ENCODE measurements at places on chromosomes 2 and 18. TPM values are rescaled to one million over a fixed set of nuclear protein-coding genes. Genes with fewer than 3 reads are reported as not detected.
A peak's percentile ranks its signal among the peaks of the same experiment; 100 is the strongest.

Gene GAREM1
- total RNA-seq: 0.30 TPM

Gene TGFA
- 8.3 TPM for total RNA-seq

Gene IL37
- total RNA-seq: not detected

Gene CCDC85A
- not detected for total RNA-seq

Gene SULT1C3
- not detected for total RNA-seq

Gene PTPRN
- total RNA-seq: 0.63 TPM

Gene ERICH2
- total RNA-seq: not detected

Gene IL1RN
- total RNA-seq: not detected

GRCh38 chr2:128195435-128195984, 104.5 kb downstream of the UGGT1 start:
- no peak overlapping the region for H3K4me3 ChIP-seq
- no peaks in the 10 kb centered on the region for H3K27me3 ChIP-seq
- no peak for DNase-seq
- H3K27ac ChIP-seq: no peak overlapping the region

GRCh38 chr2:201608021-201608420, 35.3 kb downstream of the TMEM237 start:
- no peak for DNase-seq
- no peak overlapping the region for H3K4me3 ChIP-seq
- no peaks in the 10 kb centered on the region for H3K4me1 ChIP-seq
- no peak overlapping the region for H3K27ac ChIP-seq
- H3K36me3 ChIP-seq: no peaks in the 10 kb centered on the region
- no peaks in the 10 kb centered on the region for H3K27me3 ChIP-seq

DNA sequence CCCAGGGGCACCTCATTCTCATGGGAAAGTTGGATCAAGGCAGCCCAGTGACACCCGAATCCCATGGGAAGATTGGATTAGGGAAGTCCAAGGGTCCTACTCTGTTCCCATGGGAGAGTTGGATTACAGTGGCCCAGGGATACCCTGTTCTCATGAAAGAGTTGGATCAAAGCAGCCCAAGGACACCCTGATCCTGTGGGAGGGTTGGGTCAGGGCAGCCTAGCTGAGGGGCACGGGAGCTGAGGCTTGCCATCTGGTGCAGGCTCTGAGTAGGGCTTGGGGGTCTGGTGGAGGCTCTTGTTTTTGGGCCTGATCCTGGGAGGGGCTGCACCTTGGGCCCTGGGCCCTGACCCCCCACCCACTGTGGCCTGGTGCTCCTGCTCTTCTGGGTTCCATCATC, 87.1 kb downstream of the ACKR3 start:
- no peaks in the 10 kb centered on the region for H3K27me3 ChIP-seq
- no peak for DNase-seq
- H3K36me3 ChIP-seq: no peaks in the 10 kb centered on the region
- H3K4me3 ChIP-seq: no peak overlapping the region
- no peak overlapping the region for H3K27ac ChIP-seq

- H3K36me3 ChIP-seq: peaks cover 7% of the 10 kb centered on the region
- no peaks in the 10 kb centered on the region for H3K4me1 ChIP-seq
- no peak overlapping the region for H3K4me3 ChIP-seq
- DNase-seq: no peak
- H3K27ac ChIP-seq: no peak overlapping the region
Observed at GRCh38 chr2:85341269-85342029, 12.9 kb downstream of the RETSAT start.

DNA sequence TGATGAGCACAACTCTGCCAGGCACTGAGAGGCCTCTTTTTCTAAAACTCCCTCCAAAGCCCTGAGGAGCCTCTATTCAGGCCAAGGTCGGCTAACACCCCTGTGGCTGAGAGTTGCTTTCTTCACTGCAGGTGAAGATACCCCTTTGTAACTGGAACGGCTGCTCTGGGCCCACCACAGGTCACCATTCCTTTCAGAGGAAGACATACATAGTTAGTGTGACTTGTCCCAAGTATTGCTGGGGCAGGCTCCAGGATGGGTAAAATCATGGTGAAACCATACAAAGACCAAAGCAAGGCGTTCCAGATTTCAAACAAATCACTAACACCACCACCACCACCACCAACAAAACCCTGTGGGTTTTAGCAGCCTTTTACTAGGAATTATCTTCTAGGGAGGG, 36.8 kb downstream of the CHST10 start:
- H3K36me3 ChIP-seq: no peaks in the 10 kb centered on the region
- H3K27ac ChIP-seq: no peak overlapping the region
- H3K4me3 ChIP-seq: no peak overlapping the region
- H3K27me3 ChIP-seq: no peaks in the 10 kb centered on the region
- no peak for DNase-seq

GRCh38 chr2:64594226-64594989, 59.3 kb downstream of the SERTAD2 start:
- H3K4me3 ChIP-seq: no peak overlapping the region
- no peaks in the 10 kb centered on the region for H3K4me1 ChIP-seq
- DNase-seq: no peak
- H3K36me3 ChIP-seq: peaks cover 9% of the 10 kb centered on the region

DNA sequence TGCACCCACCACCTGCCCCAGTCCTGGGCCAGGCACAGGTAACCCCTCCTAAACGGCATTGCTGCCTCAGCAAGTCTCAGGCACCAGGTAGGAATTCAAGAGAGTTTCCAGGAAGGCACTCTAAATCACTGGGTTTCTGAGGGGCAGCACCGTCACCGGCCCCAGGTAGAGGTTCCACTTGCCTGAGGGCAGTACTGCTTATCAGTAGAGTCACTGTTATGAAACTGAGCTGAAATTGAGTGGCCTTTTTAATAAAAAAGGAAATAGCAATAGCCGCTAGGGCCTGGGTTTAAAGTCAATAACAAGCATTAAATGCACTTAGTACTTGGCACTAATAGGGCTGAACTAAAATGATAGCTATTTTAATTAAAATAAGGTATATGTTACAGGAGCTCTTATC, 653.7 kb downstream of the METTL4 start:
- no peak overlapping the region for H3K4me3 ChIP-seq
- DNase-seq: no peak
- H3K27me3 ChIP-seq: no peaks in the 10 kb centered on the region

- no peak for DNase-seq
- H3K27me3 ChIP-seq: no peaks in the 10 kb centered on the region
- peaks cover 4% of the 10 kb centered on the region for H3K36me3 ChIP-seq
- peak overlapping the region; percentile 97 for H3K27ac ChIP-seq
Observed at GRCh38 chr2:201127570-201127969, 11.6 kb downstream of the CFLAR start.

- H3K27ac ChIP-seq: no peak overlapping the region
- no peaks in the 10 kb centered on the region for H3K36me3 ChIP-seq
- H3K4me3 ChIP-seq: no peak overlapping the region
- peaks cover 3% of the 10 kb centered on the region for H3K27me3 ChIP-seq
- no peak for DNase-seq
- H3K4me1 ChIP-seq: no peaks in the 10 kb centered on the region
Observed at GRCh38 chr2:228018311-228018710, 146.9 kb downstream of the DAW1 start.

DNA sequence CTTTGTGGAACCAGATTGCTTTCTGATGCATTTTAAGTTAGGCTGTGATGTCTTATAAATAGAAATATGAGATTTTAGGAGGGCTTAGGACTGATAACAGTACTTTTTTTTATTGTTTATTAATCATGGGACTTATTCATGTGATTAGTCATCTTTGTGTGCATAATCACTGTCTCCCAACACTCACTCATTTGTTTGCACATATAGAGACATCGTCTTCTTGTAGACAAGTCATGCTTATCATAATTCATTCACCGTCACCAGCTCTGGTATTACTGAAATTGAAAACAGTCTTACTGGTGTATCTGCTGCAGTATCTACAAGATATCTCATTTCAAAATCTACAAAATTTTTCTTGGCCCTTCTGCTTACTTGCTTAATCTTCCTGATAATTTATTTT, 45.8 kb downstream of the WDR7 start:
- H3K36me3 ChIP-seq: no peaks in the 10 kb centered on the region
- no peak overlapping the region for H3K4me3 ChIP-seq
- no peak for DNase-seq
- no peaks in the 10 kb centered on the region for H3K27me3 ChIP-seq
- no peak overlapping the region for H3K27ac ChIP-seq

DNA sequence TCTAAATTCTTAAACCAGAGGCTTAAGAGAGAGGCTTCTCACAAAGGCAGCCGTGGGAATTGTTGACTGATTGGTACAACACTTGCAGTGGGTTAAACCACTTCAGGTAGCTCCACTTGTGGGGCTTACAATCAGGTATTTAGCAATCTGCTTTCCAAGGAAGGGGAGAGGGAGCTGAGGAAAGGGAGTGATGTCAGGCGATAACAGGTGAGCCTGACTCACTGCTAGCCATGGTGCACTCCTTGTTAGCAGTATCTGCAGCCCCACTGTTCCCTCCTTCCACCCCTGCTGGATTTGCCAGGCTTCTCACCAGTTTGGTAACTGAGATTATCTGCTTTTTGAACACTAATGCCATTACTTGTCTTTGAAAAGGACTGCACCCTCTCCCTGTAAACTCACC, 1056.7 kb upstream of the FANCL start:
- H3K4me3 ChIP-seq: no peak overlapping the region
- DNase-seq: no peak
- no peaks in the 10 kb centered on the region for H3K36me3 ChIP-seq

GRCh38 chr18:54279477-54280219, 10.3 kb downstream of the POLI start:
- H3K27ac ChIP-seq: no peak overlapping the region
- H3K4me1 ChIP-seq: no peaks in the 10 kb centered on the region
- H3K27me3 ChIP-seq: no peaks in the 10 kb centered on the region
- H3K36me3 ChIP-seq: peaks cover 11% of the 10 kb centered on the region
- no peak overlapping the region for H3K4me3 ChIP-seq

- peaks cover 41% of the 10 kb centered on the region for H3K4me1 ChIP-seq
- peak overlapping the region; percentile 29 for H3K4me3 ChIP-seq
- peak overlapping the region; percentile 97 for H3K27ac ChIP-seq
- no peak for DNase-seq
- H3K27me3 ChIP-seq: no peaks in the 10 kb centered on the region
Observed at GRCh38 chr2:70140791-70141211, 50.0 kb downstream of the C2orf42 start.

DNA sequence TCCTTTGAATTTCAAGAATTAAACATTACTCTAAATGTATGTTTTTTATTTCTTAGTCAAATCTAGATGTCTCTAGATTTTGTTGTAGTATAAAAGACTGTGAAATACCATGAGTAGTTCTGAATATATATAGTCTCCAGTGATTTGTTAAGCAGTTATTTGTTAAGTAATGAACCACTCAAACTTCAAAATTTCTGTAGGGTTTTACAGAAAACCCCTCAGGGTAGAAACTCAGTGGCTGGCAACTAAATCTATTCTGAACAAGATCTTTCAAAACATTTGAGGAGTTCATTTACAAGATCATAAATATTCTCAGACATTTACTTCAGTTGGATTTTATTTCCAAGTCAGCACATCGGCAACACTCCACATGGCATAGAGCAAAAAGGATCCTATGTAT, 35.8 kb upstream of the ACSL3 start:
- no peaks in the 10 kb centered on the region for H3K36me3 ChIP-seq
- H3K27me3 ChIP-seq: no peaks in the 10 kb centered on the region
- no peak for DNase-seq
- no peak overlapping the region for H3K27ac ChIP-seq

DNA sequence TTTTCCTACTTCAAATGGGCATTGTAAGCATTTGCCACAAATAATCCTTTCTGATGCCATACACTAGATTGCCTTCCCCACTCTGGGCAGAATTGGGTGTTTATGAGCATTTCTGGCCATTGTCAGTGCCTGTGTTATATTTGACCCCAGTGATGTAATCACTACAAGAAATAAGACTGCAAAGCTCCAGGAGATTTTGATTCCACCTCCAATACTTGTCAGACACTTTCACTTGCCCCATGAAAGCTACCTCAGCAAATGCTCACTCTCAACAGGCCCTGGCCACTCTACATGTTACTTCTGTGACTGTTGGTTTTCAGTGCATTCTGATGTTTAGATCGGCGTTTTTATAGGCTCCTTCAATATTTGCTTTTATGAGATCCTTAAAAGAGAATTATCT, 135.1 kb downstream of the GFPT1 start:
- DNase-seq: no peak
- no peaks in the 10 kb centered on the region for H3K27me3 ChIP-seq
- H3K27ac ChIP-seq: no peak overlapping the region
- H3K4me3 ChIP-seq: no peak overlapping the region

DNA sequence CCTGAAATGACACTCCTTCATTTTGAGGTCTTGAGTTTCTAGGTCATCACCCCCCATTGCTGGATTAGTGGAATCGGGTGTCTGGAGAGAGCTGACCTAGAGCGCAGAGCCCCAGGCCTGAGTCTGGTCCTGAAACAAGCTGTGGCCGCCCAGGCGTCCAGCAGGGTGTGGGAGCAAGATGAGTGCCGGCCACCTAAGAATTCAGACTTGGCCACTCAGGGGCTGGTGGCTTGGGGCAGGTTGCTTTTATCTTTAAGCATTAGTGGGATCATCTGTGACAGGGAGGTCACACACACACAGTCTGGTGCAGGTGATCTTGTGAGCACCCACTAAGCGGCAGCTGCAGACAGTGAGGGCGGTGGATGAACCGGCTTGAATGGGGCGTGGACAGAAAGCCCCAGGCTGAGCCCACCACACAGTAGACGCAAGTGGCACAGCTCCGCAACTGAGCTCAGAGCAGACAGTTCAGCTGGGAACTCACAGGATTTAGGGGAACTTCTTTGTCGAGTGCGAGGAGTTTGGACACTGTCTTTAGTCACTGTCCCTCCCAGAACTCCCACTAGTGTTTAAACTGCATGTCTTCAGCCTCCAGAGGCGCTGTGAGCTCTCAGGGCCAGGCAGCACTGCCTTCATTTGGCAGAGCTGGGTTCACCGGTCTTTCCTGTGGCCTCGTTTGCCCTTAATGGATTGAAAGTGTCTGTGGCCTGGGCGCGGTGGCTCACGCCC, 21.5 kb downstream of the ITGB1BP1 start:
- H3K27ac ChIP-seq: no peak overlapping the region
- H3K4me3 ChIP-seq: no peak overlapping the region
- no peaks in the 10 kb centered on the region for H3K27me3 ChIP-seq
- no peaks in the 10 kb centered on the region for H3K4me1 ChIP-seq
- H3K36me3 ChIP-seq: peaks cover 8% of the 10 kb centered on the region

- no peak overlapping the region for H3K4me3 ChIP-seq
- H3K27me3 ChIP-seq: no peaks in the 10 kb centered on the region
- H3K36me3 ChIP-seq: no peaks in the 10 kb centered on the region
- no peak for DNase-seq
Observed at GRCh38 chr18:9139400-9140039, 2.9 kb downstream of the ANKRD12 start.

- H3K4me1 ChIP-seq: no peaks in the 10 kb centered on the region
- no peak overlapping the region for H3K27ac ChIP-seq
- no peaks in the 10 kb centered on the region for H3K36me3 ChIP-seq
Observed at GRCh38 chr2:216549926-216550690, 51.5 kb downstream of the RPL37A start.

DNA sequence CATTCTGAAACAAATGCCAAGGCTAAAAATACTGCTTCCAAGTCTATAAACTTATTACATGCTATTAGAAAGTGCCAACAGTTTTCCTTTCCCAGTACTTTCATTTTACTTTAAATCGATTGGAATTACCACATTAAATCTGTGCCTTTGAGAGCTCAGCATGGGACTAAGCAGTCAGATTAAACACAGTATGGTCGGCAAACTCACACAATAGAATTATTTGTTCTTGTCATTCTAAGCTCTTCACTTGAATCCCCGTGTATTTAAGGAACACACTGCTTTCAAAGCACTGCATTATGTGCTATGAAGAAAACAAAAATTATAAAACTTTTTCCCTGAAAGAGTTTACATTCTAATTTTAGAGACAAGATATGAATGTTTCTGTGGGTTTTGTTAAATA, 444.4 kb upstream of the SLC39A10 start:
- no peak overlapping the region for H3K27ac ChIP-seq
- H3K36me3 ChIP-seq: no peaks in the 10 kb centered on the region
- H3K27me3 ChIP-seq: peaks cover 3% of the 10 kb centered on the region
- no peaks in the 10 kb centered on the region for H3K4me1 ChIP-seq
- no peak for DNase-seq
- no peak overlapping the region for H3K4me3 ChIP-seq
